Activated CD4-positive, alpha-beta T cell treated with anti-CD3 and anti-CD28 coated beads, Interleukin-2, amount 10 ng/mL, durations not matched to agents 24 days and 14 days (primary cell): ENCODE measurements at places on chromosomes 11 and 22.
A peak's percentile ranks its signal among the peaks of the same experiment; 100 is the strongest.

DNA sequence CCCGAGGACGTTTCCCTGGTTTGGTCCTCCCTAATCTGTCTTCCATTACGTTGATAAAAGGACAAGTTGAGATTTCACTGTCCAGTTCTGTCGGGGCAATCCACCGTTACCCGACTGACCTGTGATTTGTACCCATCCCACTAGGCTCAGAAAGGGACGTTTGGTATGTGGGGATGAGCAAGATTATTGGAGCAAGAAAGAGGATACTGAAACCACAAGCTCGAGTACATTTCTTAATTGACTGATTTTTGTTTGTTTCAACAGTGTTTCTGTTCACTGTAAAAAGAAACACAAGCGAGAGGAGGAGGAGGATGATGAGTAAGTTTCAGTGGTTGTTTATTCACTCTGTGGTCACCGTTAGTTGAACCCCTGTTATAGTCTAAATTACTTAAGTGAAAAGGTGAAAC, 969 bp downstream of the CCDC117 start:
- H3K36me3 ChIP-seq: peaks cover 31% of the 10 kb centered on the region
- no peak for DNase-seq
- H3K27me3 ChIP-seq: peaks cover 4% of the 10 kb centered on the region
- peak overlapping the region; percentile 89 for H3K4me3 ChIP-seq

GRCh38 chr11:100923555-100923954, 206.1 kb downstream of the PGR start:
- no peak for DNase-seq
- H3K4me1 ChIP-seq: no peaks in the 10 kb centered on the region
- H3K27me3 ChIP-seq: no peaks in the 10 kb centered on the region
- H3K27ac ChIP-seq: no peak overlapping the region
- H3K4me3 ChIP-seq: no peak overlapping the region
- no peaks in the 10 kb centered on the region for H3K36me3 ChIP-seq

GRCh38 chr11:21480240-21480639, 712.6 kb upstream of the ANO5 start:
- no peaks in the 10 kb centered on the region for H3K36me3 ChIP-seq
- no peaks in the 10 kb centered on the region for H3K4me1 ChIP-seq
- no peak for DNase-seq

DNA sequence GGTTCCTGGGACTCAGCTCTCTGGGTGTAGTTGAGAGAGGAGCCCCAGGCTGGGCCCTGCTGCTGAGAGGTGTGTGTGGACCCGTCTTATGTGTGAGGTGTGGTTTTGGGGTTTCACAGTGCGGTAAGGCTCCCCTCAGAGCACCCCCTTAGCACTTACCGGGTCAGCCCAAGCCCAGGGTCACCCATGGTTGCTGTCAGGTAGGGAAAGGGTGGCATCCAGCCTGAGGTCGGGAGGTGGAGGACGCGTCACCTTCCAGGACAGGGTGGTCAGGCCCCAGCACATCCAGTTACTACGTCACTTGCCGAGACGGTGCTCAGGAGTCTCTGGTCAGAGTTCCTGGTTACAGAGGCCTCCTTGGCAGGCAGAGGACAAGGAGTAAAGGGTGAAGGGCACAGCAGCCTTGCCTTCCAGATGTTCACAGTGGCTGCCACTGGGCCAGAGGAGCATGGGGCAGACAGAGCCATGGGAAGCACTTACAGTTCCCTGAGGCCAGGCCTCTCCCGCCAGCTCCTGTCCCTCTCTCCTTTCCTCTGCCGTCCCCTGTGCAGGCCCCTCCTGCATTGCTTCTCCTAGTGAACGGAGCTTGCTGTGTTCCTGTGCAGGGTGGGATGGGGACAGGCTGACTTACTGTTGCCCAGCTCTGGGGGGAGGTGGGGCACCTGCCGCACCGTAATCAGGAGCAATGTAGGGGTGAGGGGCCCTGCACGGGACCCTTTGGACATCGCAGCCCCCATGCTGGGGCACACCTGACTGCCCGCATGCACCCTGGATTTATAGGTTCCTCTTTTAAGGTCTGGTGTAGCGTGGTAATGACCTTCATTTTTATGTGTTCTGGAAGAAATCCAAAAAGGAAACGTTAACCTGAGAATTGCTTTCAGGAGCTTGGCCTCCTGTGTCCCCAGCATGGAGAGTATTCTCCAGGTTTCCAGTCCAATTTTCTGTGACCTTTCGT, 285.9 kb downstream of the TBC1D22A start:
- peaks cover 23% of the 10 kb centered on the region for H3K4me1 ChIP-seq
- H3K4me3 ChIP-seq: no peak overlapping the region
- H3K27ac ChIP-seq: no peak overlapping the region
- no peak for DNase-seq
- no peaks in the 10 kb centered on the region for H3K27me3 ChIP-seq
- H3K36me3 ChIP-seq: no peaks in the 10 kb centered on the region

DNA sequence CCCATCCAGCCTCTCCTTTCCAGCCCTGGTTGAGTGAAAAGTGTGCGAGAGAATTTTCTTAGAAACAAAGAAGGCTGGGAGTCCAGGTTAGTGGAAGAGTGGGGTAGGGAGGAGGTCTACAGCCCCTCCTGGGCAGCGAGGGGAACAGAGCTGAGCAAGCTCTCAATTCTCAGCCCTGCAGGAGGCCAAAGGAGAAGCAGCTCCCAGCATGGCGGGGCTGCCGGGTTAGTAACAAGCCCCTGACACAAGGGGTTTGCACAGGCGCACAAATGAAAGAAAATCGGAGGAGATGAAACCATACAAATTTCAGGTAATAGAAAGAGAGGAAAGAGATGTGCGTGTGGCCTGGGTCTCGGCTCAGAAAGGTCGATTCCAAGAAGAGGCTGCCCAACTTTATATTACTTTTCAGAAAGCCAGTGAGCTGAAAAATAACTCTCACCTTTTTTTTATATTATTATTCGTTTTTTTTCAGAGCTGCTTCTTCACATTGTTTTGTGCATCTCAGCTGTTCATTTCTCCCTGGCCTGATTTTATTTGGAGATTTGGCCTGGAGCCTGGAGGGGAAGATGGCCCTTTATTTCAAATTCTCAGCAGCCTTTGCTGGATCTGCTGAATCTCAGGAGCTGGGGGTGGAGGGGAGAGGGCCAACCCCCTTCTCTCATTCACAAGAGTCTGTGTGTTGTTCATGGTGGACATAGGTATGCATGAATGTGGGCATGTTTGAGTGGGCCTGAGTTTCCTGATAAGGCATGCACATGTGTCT, 583.2 kb downstream of the BUD13 start:
- no peaks in the 10 kb centered on the region for H3K4me1 ChIP-seq
- peaks cover 14% of the 10 kb centered on the region for H3K27me3 ChIP-seq
- DNase-seq: no peak
- H3K27ac ChIP-seq: no peak overlapping the region

DNA sequence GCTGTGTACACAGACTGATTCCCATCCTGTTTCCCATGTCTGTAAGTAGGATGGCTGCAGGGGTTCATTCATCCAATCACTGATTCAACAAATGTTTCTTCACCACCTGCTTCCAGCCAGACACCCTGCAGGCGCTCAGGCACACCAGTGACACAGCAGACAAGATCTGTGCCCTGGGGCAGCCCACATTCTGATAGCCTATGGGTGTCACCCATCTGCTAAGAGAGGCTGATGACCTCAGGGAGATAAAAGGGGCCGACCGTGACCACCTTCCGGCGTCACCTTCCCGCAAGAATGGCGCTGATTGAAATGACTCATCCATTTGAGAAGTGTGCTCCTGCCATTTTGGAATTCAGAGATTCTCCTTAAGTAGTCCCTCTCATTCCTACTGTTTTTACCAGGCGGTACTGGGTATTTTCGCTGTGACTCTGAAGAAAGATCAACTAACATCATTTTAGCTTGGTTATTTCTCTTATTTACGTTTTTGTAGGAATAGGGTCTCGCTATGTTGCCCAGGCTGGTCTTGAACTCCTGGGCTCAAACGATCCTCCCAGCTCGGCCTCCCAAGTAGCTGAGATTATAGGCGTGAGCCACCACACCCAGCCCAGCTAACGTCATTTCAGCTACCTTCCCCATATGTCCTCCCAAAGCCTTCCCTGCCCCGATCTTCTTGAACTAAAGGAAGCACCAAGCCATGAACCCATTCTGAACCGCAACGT, 73.2 kb upstream of the BID start:
- no peak overlapping the region for H3K27ac ChIP-seq
- no peak overlapping the region for H3K4me3 ChIP-seq
- no peak for DNase-seq

DNA sequence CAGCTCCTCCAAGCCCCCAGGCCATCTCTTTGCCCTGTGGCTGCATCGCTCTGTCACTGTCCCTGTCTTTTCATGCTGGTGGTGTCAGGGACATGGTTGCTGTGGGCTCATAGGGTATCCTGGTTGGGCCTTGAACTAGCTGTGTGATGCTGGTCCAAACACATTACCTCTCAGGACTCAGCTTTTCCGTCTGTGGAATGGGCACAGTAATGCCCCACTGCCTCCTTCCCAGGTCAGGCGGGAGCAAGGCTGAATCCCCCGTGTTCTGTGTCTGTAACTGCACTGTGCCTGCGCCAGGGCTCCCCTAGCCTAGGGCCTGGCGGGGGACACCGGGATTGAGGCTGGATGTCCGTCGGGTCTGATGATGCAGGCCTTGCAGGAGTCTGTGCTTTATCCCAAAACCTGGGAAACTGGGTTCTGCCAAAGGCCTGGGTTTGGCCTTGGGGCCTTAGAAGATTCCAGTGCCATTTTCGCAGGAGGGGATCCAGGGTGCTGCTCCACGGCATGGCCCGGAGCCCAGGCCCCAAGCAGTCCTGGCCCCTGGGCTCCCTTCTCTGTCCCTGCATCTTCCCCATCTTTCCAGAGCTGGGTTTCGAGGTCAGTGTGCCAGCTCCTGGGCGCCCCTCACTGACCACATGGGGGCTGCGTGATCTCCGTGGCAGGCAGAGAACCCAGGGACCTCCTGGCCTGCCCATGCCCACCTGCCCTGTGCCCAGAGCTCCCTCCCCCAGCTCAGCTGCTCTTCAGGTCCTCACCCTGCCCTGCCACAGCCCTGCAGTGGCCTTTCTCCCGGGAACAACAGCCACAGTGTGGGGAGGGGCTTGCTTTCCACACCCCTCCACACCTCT, 32.7 kb upstream of the CELSR1 start:
- H3K4me3 ChIP-seq: no peak overlapping the region
- H3K4me1 ChIP-seq: peaks cover 1% of the 10 kb centered on the region
- no peaks in the 10 kb centered on the region for H3K27me3 ChIP-seq

- H3K36me3 ChIP-seq: no peaks in the 10 kb centered on the region
- H3K4me1 ChIP-seq: no peaks in the 10 kb centered on the region
- no peaks in the 10 kb centered on the region for H3K27me3 ChIP-seq
- H3K27ac ChIP-seq: no peak overlapping the region
These were observed 28.3 kb downstream of the NECTIN1 start for GRCh38 chr11:119700536-119701346.

GRCh38 chr11:96070453-96070852, 146.5 kb upstream of the MTMR2 start:
- no peak for DNase-seq
- H3K4me3 ChIP-seq: no peak overlapping the region
- peaks cover 39% of the 10 kb centered on the region for H3K4me1 ChIP-seq
- H3K36me3 ChIP-seq: peaks cover 29% of the 10 kb centered on the region
- H3K27ac ChIP-seq: no peak overlapping the region

DNA sequence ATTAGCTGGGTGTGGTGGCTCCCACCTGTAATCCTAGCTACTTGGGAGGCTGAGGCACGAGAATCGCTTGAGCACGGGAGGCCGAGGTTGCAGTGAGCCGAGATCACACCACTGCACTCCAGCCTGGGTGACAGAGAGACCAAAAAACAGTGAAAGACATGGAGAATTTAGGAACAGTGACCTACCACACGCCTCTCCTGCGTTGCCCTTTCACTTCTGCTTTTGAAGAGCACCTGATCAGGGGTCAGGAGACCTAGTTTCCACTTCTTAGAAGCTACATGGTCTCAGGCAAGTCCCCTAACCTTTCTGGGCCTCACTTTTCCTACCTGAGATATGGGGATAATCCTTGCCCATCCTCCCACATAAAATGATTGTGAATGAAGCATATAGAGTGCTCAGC, 12.2 kb downstream of the SLC35C1 start:
- H3K27ac ChIP-seq: no peak overlapping the region
- DNase-seq: no peak
- H3K36me3 ChIP-seq: peaks cover 3% of the 10 kb centered on the region
- no peaks in the 10 kb centered on the region for H3K4me1 ChIP-seq
- no peaks in the 10 kb centered on the region for H3K27me3 ChIP-seq

GRCh38 chr22:37616201-37617083, 7.8 kb downstream of the GGA1 start:
- H3K4me1 ChIP-seq: peaks cover 2% of the 10 kb centered on the region
- H3K36me3 ChIP-seq: peaks cover 30% of the 10 kb centered on the region
- no peak overlapping the region for H3K27ac ChIP-seq
- no peak overlapping the region for H3K4me3 ChIP-seq
- DNase-seq: no peak

DNA sequence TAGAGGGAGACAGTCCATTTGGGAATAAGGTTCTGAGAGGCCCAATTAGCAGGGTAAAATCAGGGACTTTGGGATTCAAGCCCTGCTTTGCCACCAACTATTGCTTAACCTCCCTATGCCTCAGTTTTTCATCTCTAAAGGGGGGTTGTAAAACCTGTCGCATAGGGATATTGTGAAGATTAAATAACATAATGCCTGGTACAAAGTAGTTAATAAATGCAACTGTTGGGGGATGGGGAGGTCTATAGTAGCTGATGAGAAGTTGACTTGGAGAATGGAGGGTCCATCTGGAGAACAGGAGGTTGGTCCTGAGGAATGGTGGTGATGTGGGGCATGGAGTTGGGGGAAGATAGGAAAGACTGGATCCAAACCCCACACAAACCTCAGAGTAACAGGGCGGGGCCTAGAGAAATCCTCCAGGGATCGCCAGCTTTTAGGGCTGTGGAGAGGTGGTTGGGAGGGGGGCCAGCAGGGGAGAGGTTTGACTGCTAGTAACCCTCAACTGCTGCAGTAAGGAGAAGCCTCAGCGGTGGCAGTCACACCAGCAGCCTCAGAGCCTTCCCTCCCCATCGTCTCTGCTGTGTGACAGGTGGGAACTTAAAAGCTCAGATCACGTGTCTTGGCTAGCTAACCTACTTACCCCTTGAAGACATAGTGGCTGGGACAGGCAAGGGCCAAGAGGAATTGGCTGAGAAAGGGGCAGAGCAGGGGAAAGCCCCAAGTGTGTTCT, 1.1 kb upstream of the ABCG4 start:
- peaks cover 6% of the 10 kb centered on the region for H3K4me1 ChIP-seq
- peak overlapping the region; percentile 78 for H3K4me3 ChIP-seq
- H3K36me3 ChIP-seq: no peaks in the 10 kb centered on the region
- H3K27me3 ChIP-seq: peaks cover 67% of the 10 kb centered on the region
- H3K27ac ChIP-seq: no peak overlapping the region
- DNase-seq: no peak

DNA sequence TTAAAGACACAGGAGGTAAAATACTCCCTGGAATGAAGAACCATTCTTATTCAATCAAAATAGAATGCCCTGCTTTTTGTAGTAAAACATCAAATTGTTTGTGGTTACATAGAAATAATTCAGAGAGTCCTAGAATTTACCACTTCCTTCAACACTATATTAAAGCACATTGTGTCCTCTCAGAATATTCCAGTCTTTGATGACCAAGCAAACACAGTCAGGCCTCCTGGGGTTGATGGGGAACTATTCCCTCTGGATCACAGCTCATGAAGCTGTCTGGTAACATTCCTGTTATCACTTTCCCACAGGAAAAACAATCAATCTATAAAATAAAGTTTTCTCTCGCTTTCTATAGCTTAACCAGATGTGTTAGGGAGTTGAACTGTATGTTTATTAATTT, 389.3 kb downstream of the KCNA4 start:
- DNase-seq: no peak
- no peaks in the 10 kb centered on the region for H3K4me1 ChIP-seq
- H3K4me3 ChIP-seq: no peak overlapping the region
- no peaks in the 10 kb centered on the region for H3K36me3 ChIP-seq
- no peak overlapping the region for H3K27ac ChIP-seq
